ENCODE measurements at places on chromosomes 12 and 14. TPM values are rescaled to one million over a fixed set of nuclear protein-coding genes. Genes with fewer than 3 reads are reported as not detected.

The SCN8A gene
- 0.41 TPM for total RNA-seq

The C12orf50 gene
- not detected for total RNA-seq

DNA sequence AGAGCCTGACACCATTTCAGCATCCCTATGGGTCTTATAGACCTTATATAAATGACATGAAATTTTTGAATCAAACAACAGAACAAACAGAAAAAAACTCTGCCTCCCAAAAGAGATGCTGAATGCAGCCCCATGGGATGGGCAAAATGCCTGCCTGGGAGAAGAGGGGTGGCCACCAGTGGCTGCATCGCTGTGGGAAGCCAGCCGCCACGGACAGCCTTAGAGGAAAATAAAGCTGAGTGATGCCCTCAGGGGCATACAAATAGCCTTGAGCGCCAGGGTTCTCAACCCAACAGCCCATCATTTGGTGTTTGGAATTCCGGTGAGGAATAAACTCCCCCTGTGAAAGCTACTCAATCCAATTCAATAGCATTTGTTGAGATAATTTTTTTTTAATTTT is 22.9 kb downstream of the SYNE3 start:
- DNase-seq: no peak

- DNase-seq: no peak
Observed at GRCh38 chr14:81206115-81206514, 14.6 kb downstream of the GTF2A1 start.

The GPR84 gene
- total RNA-seq: not detected

DNA sequence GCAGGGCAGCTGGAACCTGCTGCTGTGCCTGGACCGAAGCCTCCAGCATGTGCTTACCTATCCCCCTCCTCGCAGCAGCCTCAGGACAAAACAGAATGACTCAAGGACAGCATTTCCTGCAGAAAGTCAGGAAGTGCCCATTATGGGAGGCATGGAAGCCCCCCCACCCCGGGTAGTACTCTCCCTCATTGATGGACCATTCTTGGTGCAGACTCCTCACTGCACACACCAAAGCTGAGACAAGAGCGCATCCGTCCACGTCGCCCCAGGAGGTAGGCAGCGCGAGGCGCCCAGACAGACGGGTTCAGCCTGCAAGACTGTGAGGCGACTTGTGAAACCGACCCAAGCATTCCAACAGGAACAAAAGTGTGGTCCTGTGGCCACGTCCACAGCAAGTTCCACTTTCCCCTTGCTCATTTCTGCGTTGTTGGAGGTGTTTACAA is 243.9 kb upstream of the ATXN7L3B start:
- no peak for DNase-seq

GRCh38 chr12:107478881-107479280 is 206.7 kb upstream of the PWP1 start:
- no peak for DNase-seq

DNA sequence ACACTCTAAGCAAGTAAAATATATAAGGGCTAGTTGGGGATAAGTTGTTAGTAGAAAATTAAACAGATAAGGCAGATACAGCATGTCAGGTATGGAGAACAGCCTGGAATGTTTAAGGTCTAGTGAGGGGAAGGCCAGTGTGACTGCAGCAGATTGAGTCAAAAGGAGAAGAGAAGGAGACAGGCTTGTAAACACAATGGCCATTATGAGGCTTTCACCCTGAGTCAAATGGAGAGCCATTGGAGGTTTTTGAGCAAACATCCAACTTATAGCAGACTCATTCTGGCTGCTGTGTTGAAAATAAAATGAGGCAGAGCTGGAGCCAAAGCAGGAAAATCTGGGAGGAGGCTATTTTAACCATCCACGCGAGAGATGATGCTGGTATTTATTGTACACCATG is 142.0 kb downstream of the DUSP6 start:
- DNase-seq: no peak

The WSCD2 gene
- 0.14 TPM for total RNA-seq

GRCh38 chr12:91577586-91578539 is 395.2 kb upstream of the DCN start:
- no peak for DNase-seq

DNA sequence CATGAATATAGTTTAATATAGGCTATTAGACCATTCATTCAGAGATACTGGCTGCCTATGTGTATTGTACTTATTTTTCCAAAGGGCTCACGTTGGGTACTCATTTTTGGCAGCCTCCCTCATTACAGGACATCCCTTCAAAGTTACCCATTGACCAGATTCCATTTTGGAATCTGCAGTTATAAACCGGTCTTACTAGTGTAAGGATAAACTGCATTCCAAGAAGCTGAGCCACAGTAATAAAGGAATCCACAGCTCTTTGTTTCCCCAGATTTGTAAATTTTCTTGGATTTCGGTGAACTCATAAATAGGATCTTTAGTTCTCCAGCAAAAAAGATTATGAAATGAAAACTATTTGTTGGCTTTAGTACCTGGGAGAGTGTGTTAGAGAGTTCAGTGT is 18.9 kb upstream of the CFL2 start:
- no peak for DNase-seq
